ENCODE measurements at places on chromosomes 12 and 14. TPM values are rescaled to one million over a fixed set of nuclear protein-coding genes. Genes with fewer than 3 reads are reported as not detected.

GRCh38 chr12:32501835-32502333 is 102.5 kb downstream of the FGD4 start:
- no peak overlapping the region for H3K27ac ChIP-seq
- no peak overlapping the region for H3K4me3 ChIP-seq
- H3K27me3 ChIP-seq = no peaks in the 10 kb centered on the region
- no peaks in the 10 kb centered on the region for H3K36me3 ChIP-seq
- DNase-seq = no peak
- peaks cover 5% of the 10 kb centered on the region for H3K4me1 ChIP-seq

DNA sequence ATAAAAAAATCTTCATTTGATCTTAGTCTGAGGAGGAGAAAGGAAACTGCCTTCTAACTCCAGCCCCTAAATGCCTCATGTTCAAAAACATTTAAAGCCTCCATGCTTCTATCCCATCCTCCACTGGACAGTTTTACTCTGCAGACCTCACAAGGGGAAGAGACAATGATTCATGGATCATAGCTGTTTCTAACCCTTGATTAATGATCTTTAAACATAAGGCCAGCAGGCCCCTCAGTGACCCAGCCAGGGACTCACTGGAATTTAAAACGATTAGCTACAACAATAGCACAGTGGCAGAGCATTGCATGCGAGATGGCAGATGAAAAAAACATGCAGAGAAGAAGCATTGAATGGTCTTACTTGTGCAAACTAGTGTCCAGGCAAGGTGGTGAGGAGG is 6.0 kb downstream of the DCTN2 start:
- H3K4me1 ChIP-seq = peaks cover 2% of the 10 kb centered on the region
- H3K27ac ChIP-seq = no peak overlapping the region
- no peaks in the 10 kb centered on the region for H3K27me3 ChIP-seq
- no peak overlapping the region for H3K4me3 ChIP-seq
- peaks cover 38% of the 10 kb centered on the region for H3K36me3 ChIP-seq

DNA sequence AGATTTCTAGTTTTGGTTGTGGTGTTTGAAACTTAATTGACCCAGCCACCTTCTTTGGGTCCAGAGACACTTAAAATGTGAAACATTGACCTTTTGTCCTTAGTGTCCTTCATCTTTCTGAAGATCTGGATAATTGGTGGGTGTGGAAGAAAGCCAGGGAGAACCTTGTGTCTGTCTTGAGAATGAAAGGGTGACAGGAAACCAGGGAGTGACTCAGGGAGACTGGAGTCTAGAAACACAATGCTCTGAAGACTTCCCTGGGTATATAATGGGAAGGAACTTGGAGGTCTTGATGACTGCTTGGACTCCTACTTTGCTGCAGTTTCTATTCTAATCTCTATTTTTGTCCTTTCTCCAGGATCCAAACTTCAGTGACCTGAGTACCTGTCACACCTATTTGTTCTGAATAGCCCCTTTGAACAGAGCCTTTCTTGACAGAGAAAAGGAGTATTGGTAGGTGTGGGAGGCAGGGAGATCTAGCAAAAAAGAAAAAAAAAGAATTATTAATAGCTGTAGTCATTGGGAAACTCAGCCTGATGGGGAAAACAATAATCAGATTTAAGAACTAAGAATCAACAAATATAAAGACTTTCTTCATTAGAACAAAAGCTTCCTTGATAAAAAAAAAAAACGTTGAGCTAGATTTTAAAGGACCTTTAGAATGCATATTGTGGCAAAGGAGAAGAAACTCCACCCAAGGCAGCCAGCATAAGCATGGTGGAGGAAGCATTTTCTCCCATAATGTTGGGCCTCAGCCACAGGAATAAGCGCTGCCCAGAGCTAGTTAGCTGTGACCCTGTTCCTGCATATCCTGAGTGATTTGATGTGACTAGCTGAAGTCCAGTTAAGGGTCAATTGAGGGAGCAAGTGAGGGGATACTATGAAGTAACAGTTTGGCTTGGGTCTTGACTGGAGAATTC is 77.9 kb upstream of the HOXC13 start:
- no peak overlapping the region for H3K4me3 ChIP-seq
- H3K4me1 ChIP-seq = no peaks in the 10 kb centered on the region
- DNase-seq = no peak
- H3K27ac ChIP-seq = no peak overlapping the region

GRCh38 chr14:74938531-74939495 is 15.8 kb upstream of the RPS6KL1 start:
- no peak overlapping the region for H3K4me3 ChIP-seq
- H3K27ac ChIP-seq = no peak overlapping the region
- H3K36me3 ChIP-seq = no peaks in the 10 kb centered on the region
- peaks cover 47% of the 10 kb centered on the region for H3K4me1 ChIP-seq
- no peaks in the 10 kb centered on the region for H3K27me3 ChIP-seq

- H3K36me3 ChIP-seq = no peaks in the 10 kb centered on the region
- no peaks in the 10 kb centered on the region for H3K4me1 ChIP-seq
- DNase-seq = no peak
- peaks cover 3% of the 10 kb centered on the region for H3K27me3 ChIP-seq
Observed at GRCh38 chr14:36001936-36002335, 174.6 kb downstream of the PTCSC3 start.

GRCh38 chr12:31203261-31203660 is 122.7 kb downstream of the SINHCAF start:
- H3K27ac ChIP-seq = no peak overlapping the region
- DNase-seq = no peak
- H3K36me3 ChIP-seq = no peaks in the 10 kb centered on the region
- H3K4me1 ChIP-seq = peaks cover 18% of the 10 kb centered on the region
- no peak overlapping the region for H3K4me3 ChIP-seq
- H3K27me3 ChIP-seq = no peaks in the 10 kb centered on the region

DNA sequence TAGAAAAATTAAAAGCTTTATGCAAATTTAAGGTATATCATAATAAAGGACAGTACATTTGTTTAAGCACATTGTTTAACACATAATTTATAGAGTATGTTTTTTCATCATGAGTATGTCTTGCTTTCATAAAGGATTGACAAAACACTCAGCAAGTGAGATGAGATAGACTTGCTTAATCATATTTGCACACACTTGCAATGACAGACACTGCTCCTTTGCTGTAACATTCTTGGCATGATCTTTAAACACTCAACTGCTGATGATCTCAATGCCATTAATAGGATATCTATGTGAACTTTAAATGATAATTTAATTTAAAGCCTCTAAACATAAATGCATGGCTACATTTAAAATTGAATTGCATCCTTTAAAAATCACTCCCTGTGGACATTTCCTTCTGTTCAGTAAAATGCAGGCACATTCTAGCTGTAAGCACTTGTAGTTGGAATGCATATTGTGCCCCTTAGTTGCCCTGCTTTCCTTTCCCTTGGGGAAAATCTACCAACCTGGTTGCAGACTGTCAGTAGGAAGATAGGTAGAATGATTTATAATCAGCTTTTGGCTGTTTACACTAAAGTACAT is 979.0 kb downstream of the TMTC2 start:
- no peak for DNase-seq
- H3K27me3 ChIP-seq = no peaks in the 10 kb centered on the region
- H3K27ac ChIP-seq = no peak overlapping the region
- H3K36me3 ChIP-seq = no peaks in the 10 kb centered on the region
- H3K4me3 ChIP-seq = no peak overlapping the region

DNA sequence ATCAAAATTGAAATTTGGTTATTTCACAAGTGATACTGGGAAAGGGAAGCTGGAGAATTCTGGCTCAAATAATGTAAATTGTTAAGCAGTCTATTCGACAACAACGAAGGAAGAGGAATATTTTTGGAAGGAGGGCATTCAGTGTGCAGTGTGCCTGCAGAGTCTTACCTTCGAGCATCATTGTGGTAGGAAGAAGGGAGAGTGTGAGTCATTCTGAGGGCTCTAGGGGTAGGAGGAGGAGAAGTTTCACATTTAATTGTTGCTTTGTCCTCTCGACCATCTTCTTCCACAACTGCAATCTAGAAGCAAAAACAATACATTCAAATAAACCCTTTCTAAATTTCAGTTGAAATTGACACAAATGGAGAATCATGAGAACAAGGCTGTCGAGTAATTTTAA is 263.0 kb downstream of the ACSS3 start:
- H3K4me3 ChIP-seq = no peak overlapping the region
- H3K27ac ChIP-seq = no peak overlapping the region
- no peak for DNase-seq
- no peaks in the 10 kb centered on the region for H3K4me1 ChIP-seq
- no peaks in the 10 kb centered on the region for H3K27me3 ChIP-seq

- no peak overlapping the region for H3K4me3 ChIP-seq
- DNase-seq = no peak
- peaks cover 2% of the 10 kb centered on the region for H3K27me3 ChIP-seq
- no peaks in the 10 kb centered on the region for H3K36me3 ChIP-seq
Observed at GRCh38 chr14:70152704-70153103, 36.0 kb downstream of the SLC8A3 start.

GRCh38 chr12:71169286-71169685 is 11.5 kb upstream of the TSPAN8 start:
- DNase-seq = no peak
- no peaks in the 10 kb centered on the region for H3K4me1 ChIP-seq
- no peak overlapping the region for H3K4me3 ChIP-seq
- H3K36me3 ChIP-seq = no peaks in the 10 kb centered on the region
- H3K27ac ChIP-seq = no peak overlapping the region

- DNase-seq = no peak
- H3K27ac ChIP-seq = peak overlapping the region; percentile 50
- no peaks in the 10 kb centered on the region for H3K27me3 ChIP-seq
- peaks cover 67% of the 10 kb centered on the region for H3K4me1 ChIP-seq
Observed at GRCh38 chr12:53198486-53199110, 8.5 kb downstream of the ITGB7 start.

GRCh38 chr12:18719922-18720510 is 17.8 kb downstream of the PLCZ1 start:
- DNase-seq = no peak
- H3K27me3 ChIP-seq = no peaks in the 10 kb centered on the region
- H3K4me3 ChIP-seq = no peak overlapping the region
- no peaks in the 10 kb centered on the region for H3K4me1 ChIP-seq

DNA sequence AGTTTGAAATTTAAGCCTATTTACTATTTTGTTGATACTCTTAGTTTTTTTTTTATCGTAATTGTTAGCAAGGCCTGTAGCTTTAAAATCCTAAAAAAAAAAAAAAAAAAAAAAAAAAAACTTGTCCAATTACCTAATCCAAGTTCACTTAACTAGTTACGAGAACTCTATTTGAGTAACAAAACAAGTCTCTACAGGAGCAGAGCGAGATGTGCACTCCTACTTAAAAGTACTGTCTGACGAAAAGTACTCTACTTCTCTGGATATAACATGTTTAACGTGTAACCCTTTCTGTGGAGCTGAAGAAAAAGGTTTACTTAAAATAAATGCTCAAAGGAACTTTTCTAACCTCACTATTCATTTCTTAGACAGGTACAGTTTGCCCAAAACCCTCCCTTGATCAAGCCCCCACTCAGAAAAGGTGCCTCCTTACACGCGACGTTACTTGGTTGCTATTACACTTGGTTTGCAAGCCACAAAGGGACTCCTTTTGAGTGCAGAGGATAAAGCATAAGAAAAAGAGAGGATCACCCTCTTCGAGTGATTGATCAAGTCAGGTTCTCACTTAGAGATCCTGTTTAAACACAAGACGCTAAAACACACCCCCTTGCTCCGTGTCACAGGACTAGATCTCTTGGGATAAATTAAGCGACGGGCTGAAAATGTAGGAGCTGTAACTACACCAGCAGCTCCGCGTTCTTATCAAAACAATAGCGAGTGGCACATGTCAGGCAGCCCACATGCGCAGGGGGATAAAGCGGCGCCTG is 2.2 kb downstream of the BAZ1A start:
- no peaks in the 10 kb centered on the region for H3K36me3 ChIP-seq
- no peaks in the 10 kb centered on the region for H3K27me3 ChIP-seq
- no peak for DNase-seq

- DNase-seq = no peak
- no peak overlapping the region for H3K4me3 ChIP-seq
- no peaks in the 10 kb centered on the region for H3K4me1 ChIP-seq
- no peak overlapping the region for H3K27ac ChIP-seq
- no peaks in the 10 kb centered on the region for H3K36me3 ChIP-seq
Observed at GRCh38 chr14:70515811-70516210, 19.0 kb downstream of the ADAM20 start.

GRCh38 chr12:64682572-64683277 is 72.4 kb downstream of the RASSF3 start:
- H3K27me3 ChIP-seq = no peaks in the 10 kb centered on the region
- DNase-seq = no peak
- H3K27ac ChIP-seq = peak overlapping the region; percentile 58
- H3K4me3 ChIP-seq = no peak overlapping the region

DNA sequence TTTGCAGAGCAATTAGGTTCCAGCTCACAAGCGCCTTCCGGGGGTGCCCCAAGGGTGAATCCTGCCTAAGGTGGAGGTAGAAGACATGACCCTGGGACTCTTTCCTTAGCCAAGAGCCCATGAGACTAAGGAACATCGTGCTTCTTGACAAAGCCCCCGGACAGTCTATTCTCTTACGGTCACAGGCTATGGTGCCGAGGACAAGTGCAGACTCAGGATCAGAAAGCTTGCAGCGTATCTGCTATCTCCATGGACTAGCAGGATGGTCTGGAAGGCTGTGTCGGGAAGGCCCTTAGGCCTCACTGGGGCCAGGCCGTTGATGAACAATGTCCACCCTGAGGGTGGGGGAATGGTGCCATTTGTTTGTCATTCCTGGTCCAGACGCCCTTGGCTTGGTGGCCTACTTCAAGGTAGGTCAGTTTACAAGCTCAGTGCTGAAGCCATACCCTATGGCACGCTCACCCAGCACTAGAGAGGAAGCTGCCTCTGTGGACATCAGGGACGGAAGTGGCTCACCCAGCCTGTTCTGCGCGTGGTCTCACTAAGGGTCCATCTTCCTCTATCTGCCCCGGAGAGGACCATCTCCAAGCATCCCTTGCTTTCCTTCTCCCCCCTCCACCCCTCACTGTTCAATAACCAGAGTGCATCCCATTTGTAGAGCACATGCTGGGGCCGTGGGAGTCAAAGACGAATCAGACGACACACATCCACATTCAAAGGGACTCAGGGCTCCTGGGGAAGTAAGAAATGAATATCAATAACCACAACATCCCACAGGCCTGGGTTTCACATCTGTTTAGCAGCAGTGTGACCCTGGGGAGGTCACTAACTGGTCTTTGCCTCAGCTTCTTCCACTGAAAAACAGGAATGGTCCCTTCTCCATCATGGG is 45.0 kb upstream of the IQSEC3 start:
- no peak overlapping the region for H3K4me3 ChIP-seq
- H3K27me3 ChIP-seq = no peaks in the 10 kb centered on the region
- no peak overlapping the region for H3K27ac ChIP-seq
- no peaks in the 10 kb centered on the region for H3K4me1 ChIP-seq
- DNase-seq = no peak

ARHGEF40 gene
- total RNA-seq = 1.7 TPM

C12orf76 gene
- total RNA-seq = 26.2 TPM

AQP2 gene
- total RNA-seq = not detected

CABP1 gene
- not detected for total RNA-seq

NKX2-1 gene
- total RNA-seq = not detected

MSI1 gene
- total RNA-seq = not detected

RHOJ gene
- total RNA-seq = not detected

FOXG1 gene
- not detected for total RNA-seq

Measured in B cell (primary cell).